ENCODE measurements at places on chromosomes 13 and 19. TPM values are rescaled to one million over a fixed set of nuclear protein-coding genes. Genes with fewer than 3 reads are reported as not detected.

- H3K4me3 ChIP-seq: no peak overlapping the region
- DNase-seq: no peak
- no peaks in the 10 kb centered on the region for H3K36me3 ChIP-seq
- H3K27ac ChIP-seq: no peak overlapping the region
- H3K4me1 ChIP-seq: peaks cover 11% of the 10 kb centered on the region
Observed at GRCh38 chr13:41302743-41303142, 8.3 kb upstream of the NAA16 start.

GRCh38 chr13:54511366-54511765 is 1482.8 kb downstream of the OLFM4 start:
- no peaks in the 10 kb centered on the region for H3K4me1 ChIP-seq
- H3K4me3 ChIP-seq: no peak overlapping the region
- H3K27ac ChIP-seq: no peak overlapping the region

GRCh38 chr13:97266772-97267417 is 44.8 kb downstream of the MBNL2 start:
- peaks cover 29% of the 10 kb centered on the region for H3K4me1 ChIP-seq
- DNase-seq: peak; percentile 36
- H3K4me3 ChIP-seq: no peak overlapping the region
- no peaks in the 10 kb centered on the region for H3K36me3 ChIP-seq
- no peaks in the 10 kb centered on the region for H3K27me3 ChIP-seq

- DNase-seq: no peak
- H3K4me1 ChIP-seq: no peaks in the 10 kb centered on the region
- no peak overlapping the region for H3K27ac ChIP-seq
- H3K4me3 ChIP-seq: no peak overlapping the region
- H3K36me3 ChIP-seq: peaks cover 4% of the 10 kb centered on the region
Observed at GRCh38 chr19:58108546-58108817, 10.5 kb upstream of the ZSCAN18 start.

GRCh38 chr13:49315756-49316482 is 68.2 kb downstream of the CDADC1 start:
- no peaks in the 10 kb centered on the region for H3K36me3 ChIP-seq
- H3K4me3 ChIP-seq: no peak overlapping the region
- no peaks in the 10 kb centered on the region for H3K27me3 ChIP-seq
- no peak overlapping the region for H3K27ac ChIP-seq
- no peak for DNase-seq

DNA sequence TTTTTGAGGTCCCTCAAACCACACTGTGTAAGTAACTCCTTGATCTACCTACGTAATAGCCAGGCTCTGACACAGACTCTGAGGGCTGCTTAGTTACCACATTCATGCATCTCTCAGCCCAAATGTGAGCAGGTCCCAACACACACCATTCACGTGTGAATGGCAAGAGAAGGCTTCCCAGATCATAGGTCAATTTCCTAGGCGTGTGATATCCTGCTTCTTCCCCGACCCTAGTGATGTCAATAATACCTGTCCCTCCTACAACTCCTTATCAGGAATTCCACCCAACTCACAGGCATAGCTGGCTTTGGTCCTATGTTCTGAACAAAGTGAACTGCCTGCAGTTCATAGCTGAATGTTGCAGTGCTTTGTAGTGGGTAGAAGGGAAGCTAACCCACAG is 334.5 kb downstream of the RFC3 start:
- H3K4me3 ChIP-seq: no peak overlapping the region
- H3K27me3 ChIP-seq: no peaks in the 10 kb centered on the region
- H3K27ac ChIP-seq: no peak overlapping the region
- H3K4me1 ChIP-seq: no peaks in the 10 kb centered on the region
- H3K36me3 ChIP-seq: no peaks in the 10 kb centered on the region

- DNase-seq: peak; percentile 87
- H3K36me3 ChIP-seq: 0 out of 2 replicates have a peak, but pooled peaks cover 4% of the 10 kb centered on the region
- H3K4me1 ChIP-seq: peaks cover 15% of the 10 kb centered on the region
- peaks cover 21% of the 10 kb centered on the region for H3K27me3 ChIP-seq
- peak overlapping the region; percentile 80 for H3K4me3 ChIP-seq
Observed at GRCh38 chr13:95642028-95642621, 2.4 kb downstream of the DZIP1 start.

- H3K27ac ChIP-seq: no peak overlapping the region
- DNase-seq: no peak
- peaks cover 3% of the 10 kb centered on the region for H3K36me3 ChIP-seq
- no peaks in the 10 kb centered on the region for H3K27me3 ChIP-seq
- no peak overlapping the region for H3K4me3 ChIP-seq
Observed at GRCh38 chr13:26623125-26623524, 65.6 kb downstream of the WASF3 start.

- peaks cover 12% of the 10 kb centered on the region for H3K36me3 ChIP-seq
- no peak overlapping the region for H3K4me3 ChIP-seq
- peaks cover 11% of the 10 kb centered on the region for H3K4me1 ChIP-seq
- no peak for DNase-seq
- H3K27me3 ChIP-seq: no peaks in the 10 kb centered on the region
Observed at GRCh38 chr19:55680339-55681130, 5.5 kb downstream of the EPN1 start.

DNA sequence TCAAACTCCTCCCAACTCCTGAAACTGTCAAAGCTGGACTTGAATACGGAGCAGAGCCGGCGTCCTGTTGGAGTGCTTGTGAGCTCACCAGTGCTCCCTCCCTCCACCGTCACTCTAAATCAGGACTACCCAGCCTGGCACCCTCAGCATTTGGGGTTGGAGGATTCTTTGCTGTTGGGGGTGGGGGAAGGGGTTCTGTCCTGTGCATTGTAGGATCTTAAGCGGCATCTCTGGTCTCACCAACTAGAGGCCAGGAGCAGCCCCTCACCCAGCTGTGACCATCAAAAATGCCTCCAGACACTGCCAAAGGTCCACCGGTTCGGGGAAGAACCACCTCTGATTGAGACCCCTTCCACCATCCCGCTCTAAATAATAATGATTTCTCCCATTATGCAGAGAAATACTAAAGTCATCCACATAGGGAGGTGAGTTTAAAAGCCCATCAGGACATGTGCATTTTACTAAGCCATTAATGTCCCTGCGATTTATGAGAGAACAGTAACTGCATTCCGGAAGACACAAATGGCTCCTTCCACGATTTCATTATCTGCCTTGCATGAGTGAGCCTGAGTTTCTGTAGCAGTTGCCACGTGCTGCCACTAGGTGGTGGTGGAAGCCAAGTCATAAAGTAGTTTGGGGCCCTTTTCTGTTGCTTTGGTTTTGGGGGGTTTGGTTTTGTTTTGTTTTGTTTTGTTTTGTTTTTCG is 16.1 kb upstream of the USP29 start:
- no peaks in the 10 kb centered on the region for H3K36me3 ChIP-seq
- peaks cover 16% of the 10 kb centered on the region for H3K27me3 ChIP-seq
- H3K4me1 ChIP-seq: no peaks in the 10 kb centered on the region
- H3K27ac ChIP-seq: no peak overlapping the region
- H3K4me3 ChIP-seq: no peak overlapping the region

GRCh38 chr13:97011446-97012131 is 17.3 kb upstream of the OXGR1 start:
- no peak overlapping the region for H3K27ac ChIP-seq
- H3K27me3 ChIP-seq: no peaks in the 10 kb centered on the region
- H3K4me1 ChIP-seq: no peaks in the 10 kb centered on the region
- no peaks in the 10 kb centered on the region for H3K36me3 ChIP-seq
- H3K4me3 ChIP-seq: no peak overlapping the region
- no peak for DNase-seq

GRCh38 chr19:7883796-7884570 is 4.3 kb upstream of the LRRC8E start:
- H3K27me3 ChIP-seq: peaks cover 6% of the 10 kb centered on the region
- no peak for DNase-seq
- H3K36me3 ChIP-seq: no peaks in the 10 kb centered on the region
- H3K4me1 ChIP-seq: no peaks in the 10 kb centered on the region

Gene KRTDAP
- total RNA-seq: not detected

Gene MADCAM1
- 1.0 TPM for total RNA-seq

Gene CALR3
- total RNA-seq: not detected

Gene CCDC70
- not detected for total RNA-seq

Gene LRRC63
- total RNA-seq: not detected

Gene FCER2
- not detected for total RNA-seq

Gene ZNF221
- 14.0 TPM for total RNA-seq

Gene ZNF560
- 0.31 TPM for total RNA-seq

Gene POMP
- total RNA-seq: 95.9 TPM

Gene ANGPTL8
- total RNA-seq: not detected

Gene C1QTNF9B
- total RNA-seq: 0.28 TPM

Gene MAB21L1
- total RNA-seq: not detected

Gene MYH14
- 25.5 TPM for total RNA-seq

Gene ZNF850
- total RNA-seq: 41.1 TPM

Gene ADGRL1
- 100 TPM for total RNA-seq

Gene F10
- 0.76 TPM for total RNA-seq

Gene KLF12
- total RNA-seq: 7.7 TPM

Data from GM23338 (cell line).